ENCODE measurements at places on chromosomes 1 and 21. TPM values are rescaled to one million over a fixed set of nuclear protein-coding genes. Genes with fewer than 3 reads are reported as not detected.

The TBX19 gene
- total RNA-seq, result 1.9 TPM

GRCh38 chr1:243438146-243438545, 182.3 kb downstream of the SDCCAG8 start:
- DNase-seq, result no peak

The UBE2U gene
- not detected for total RNA-seq

GRCh38 chr1:226978432-226979114, 38.5 kb downstream of the COQ8A start:
- no peak for DNase-seq

GRCh38 chr1:171226747-171227370, 21.4 kb upstream of the FMO1 start:
- peak; percentile 69 for DNase-seq

DNA sequence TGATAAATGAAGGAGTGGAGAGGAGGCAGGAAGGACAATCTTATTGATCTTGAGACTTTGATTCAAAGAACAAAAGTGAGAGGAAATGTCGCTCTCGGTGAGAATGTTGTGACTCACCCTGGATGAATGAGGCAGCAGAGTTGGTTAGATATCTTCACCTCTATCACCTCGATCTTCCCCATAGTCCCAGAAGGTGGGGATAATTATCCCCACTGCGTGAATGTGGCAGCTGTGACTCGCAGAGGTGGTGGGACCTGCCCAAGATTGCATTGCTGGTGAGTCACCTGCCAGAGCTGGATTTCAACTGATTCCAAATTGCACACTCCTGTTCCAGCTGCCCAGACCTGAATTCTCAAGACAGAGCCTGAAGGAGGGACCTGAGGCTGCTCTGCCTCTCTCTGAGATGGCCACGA, 105.0 kb downstream of the MATN1 start:
- DNase-seq, result no peak

DNA sequence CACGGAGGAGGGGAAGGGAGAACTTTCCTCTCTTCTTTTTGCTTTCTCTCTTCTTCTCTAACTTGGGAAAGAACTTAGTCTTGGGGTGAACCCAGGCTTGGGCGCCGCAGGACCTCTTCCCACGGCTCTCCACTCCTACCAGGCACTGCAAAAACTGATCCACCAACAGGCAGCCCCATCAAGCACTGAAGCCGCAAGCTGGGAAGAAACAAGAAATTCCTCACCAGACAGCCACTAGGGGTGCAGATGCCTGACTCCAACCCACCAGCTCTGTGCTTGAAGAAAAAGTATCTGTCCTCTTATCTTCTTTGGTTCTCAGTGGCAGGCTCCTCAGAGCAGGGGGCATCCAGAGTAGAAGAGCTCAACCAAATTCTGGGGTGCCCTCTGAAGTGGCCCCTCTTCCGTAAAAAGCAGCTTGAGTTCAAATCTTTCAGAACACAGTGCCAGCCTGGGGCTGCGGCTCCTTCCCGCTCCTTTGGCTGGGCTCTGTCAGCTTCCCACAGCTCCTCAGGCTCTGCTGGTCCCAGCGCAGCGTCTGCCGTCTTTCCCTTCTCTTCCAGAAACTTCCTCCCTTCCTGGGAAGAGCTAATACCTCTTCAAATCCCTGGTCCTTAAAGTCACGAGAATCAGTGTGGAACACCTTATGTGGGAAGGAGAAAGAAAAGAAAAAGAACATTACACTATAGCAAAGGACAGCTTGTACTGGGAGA, 2.4 kb downstream of the SLC41A1 start:
- DNase-seq, result no peak

The KIF26B gene
- total RNA-seq, result 5.8 TPM

GRCh38 chr21:38080888-38081287, 164.6 kb upstream of the KCNJ6 start:
- no peak for DNase-seq

DNA sequence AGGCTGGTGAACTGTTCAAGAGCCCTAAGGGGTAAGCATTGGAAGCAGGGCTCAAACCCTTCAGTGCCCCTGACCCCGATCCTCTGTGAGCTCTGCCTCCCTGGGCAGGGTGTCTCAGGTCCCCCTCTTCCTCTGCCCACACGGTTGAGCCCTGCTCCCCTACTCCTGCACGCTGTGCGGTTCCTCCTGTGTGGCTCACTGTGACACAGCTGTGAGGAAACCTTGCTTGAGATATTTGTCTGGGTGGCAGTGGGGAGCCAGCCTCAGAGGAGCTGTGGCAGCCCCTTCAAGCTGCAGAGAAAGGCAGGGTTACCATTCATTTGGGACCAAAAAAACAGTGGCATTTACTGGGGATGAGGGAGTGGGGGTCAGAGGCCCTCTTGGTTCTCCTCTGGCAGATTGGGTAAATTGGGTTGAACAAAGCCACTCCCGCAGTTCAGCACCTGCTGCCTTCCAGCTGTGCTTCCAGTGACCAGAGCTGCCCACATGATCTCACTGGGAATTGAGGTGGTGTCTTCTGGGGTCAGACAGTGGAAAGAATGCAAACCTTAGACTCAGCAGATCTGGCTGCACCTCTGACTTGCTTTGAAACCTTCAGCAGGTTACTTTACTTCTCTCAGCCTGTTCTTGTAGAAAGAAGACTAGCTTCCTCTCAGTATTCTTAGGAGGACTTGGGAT, 60.6 kb upstream of the CD1D start:
- no peak for DNase-seq

DNA sequence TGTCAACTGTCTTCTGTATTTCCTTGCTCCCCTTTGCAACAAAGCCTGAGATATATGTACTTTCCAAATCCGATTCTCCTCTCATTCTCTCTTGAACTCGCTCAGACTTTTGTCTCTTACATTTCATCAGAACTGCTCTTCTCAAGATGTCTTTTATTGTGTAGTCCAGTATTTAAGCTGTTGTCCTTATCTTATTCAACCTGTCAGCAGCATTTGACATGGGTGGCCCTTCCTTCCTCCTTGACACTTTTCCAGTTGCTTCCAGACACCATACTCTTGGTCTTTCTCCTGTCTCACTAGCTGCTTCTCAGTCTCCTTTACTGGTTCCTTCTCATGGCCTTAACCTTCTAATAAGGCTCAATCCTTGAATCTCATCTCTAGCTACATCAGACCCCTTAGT, 47.0 kb downstream of the TSNAX start:
- no peak for DNase-seq

DNA sequence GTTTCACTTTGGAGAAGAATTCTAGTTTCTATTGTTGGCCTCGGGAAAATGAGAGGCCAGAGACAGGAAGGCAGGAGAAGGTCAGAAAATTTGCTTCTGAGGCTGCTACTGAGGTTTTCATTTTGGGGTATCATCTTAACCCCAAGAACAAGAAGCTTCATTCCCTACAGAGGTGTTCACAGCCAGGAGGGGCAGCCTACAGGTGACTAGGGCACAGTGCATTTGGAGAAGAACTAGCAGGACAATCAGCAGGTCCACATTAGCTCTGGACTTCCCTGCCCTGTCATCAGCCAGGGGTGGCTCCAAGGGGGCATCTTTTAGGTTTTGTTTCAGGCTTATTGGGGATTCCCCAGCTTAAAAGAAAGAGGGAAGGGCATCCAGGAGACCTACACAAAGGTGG, 12.1 kb upstream of the ZNF496 start:
- no peak for DNase-seq

GRCh38 chr1:96308314-96308713, 413.3 kb upstream of the PTBP2 start:
- DNase-seq, result no peak

The KIAA1614 gene
- total RNA-seq, result 4.5 TPM

DNA sequence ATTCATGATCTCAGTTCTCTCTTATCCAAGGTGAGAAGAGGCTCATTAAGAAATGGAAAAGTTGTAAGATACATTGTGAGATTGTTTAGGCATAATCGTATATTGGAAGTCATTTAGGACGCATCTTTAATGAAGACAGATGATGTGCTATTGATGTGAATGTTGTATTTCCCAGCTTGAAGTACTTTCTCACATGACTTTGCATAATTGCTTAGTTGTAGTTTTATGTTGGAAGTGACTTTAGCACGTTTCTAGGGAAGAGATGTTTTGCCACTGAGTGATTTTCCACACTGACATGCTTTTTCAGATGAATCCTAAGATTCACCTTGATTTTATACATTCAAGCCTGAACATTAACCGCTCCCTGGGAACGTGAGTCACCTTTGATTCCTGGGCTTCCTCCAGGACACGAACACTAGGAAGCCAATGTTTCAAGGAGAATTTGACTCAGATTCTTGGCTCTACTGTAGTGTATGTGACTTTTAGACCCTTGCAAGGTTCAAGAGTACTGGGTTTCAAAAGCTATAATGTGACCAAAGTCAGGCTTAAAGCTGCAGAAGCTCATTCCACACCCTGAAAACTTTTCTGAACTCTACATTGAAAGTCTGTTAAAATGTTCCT, 27.9 kb downstream of the ANGEL2 start:
- DNase-seq, result no peak

The S100A9 gene
- total RNA-seq, result 1,024 TPM

- DNase-seq, result no peak
These were observed 1.0 kb upstream of the NIBAN1 start for GRCh38 chr1:184975208-184975870.

The AUNIP gene
- total RNA-seq, result 1.1 TPM

The CRYAA gene
- total RNA-seq, result not detected

GRCh38 chr1:82690411-82690810, 889.7 kb downstream of the ADGRL2 start:
- peak; percentile 28 for DNase-seq

The ST6GALNAC5 gene
- 3.7 TPM for total RNA-seq

GRCh38 chr1:54161495-54162168, 8.8 kb upstream of the CDCP2 start:
- no peak for DNase-seq

- peak; percentile 32 for DNase-seq
These were observed 8.7 kb downstream of the UBE2G2 start for GRCh38 chr21:44792702-44793591.

The ANGPTL3 gene
- not detected for total RNA-seq

- no peak for DNase-seq
These were observed 22.4 kb upstream of the TGFB2 start for GRCh38 chr1:218322762-218323161.

DNA sequence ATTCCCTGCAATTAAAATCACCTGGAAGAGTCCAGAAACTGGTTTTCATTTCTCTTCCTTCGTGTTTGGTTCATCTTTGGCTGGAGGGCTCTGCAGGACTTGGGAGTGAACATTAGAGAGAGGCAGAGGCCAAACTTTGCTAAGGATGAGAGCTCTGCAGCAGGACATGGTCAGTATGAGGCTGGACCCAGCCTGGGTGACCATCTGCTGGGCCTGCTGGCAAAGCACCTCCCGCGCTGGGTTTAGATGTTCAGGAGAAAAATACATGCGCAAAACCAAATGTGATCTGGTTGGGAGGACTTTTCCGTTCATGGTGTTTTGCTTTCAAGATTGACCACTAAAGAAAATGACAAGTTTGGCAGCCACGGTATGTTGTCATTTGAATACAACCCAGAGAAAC, 15.9 kb downstream of the KAZN start:
- no peak for DNase-seq

- DNase-seq, result no peak
These were observed 138.0 kb upstream of the SAMSN1 start for GRCh38 chr21:14684071-14684470.

The TTLL7 gene
- total RNA-seq, result 11.5 TPM

GRCh38 chr1:63884486-63884885, 110.7 kb downstream of the ROR1 start:
- DNase-seq, result no peak

GRCh38 chr21:35720208-35720731, 340.1 kb downstream of the SETD4 start:
- DNase-seq, result peak; percentile 56

GRCh38 chr1:55640708-55641473, 425.7 kb upstream of the USP24 start:
- peak; percentile 74 for DNase-seq

The E2F2 gene
- 8.1 TPM for total RNA-seq

The GOLPH3L gene
- total RNA-seq, result 14.3 TPM

The NPHS2 gene
- not detected for total RNA-seq

- peak; percentile 37 for DNase-seq
These were observed at the start of gene MAP10 for GRCh38 chr1:232805269-232806185. TSS of gene MAP10 (plus strand) at chr1:232805416. CDS start at chr1:232805450, 34 bp downstream.

DNA sequence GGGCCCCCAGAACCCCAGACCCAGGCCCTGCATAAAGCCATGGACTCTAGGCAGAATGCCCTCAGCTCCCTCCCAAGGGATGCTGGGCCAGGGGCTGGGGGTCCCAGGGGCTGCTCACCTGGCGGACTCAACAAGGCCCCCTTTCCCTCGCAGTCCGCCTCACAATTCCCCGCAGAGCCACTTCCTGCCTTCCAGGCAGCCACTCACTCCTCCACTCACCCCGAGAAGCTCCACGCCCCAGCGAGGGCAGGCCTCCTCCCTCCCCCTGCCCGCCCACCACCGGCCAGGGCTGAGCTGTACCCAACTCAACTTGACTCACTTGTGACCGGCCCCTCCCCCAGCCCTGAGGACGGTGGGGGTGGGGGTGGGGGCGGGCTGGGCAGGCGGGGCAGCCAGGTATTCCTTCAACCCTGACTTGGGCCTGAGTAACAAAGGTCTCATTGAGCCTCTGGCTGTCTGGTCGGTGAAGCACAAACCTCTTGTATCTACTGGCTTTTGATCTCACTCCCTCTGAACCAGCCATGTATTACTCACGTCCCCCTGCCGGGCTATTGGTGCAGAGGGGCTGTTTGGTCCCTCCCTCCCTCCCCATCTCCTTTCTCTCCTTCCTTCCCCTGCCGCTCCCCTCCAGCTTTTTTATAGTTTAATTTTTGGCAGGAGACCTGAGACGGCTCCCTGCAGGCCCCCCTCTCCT, 5.9 kb downstream of the BLACAT1 start:
- no peak for DNase-seq
